Natural killer cell treated with Interleukin-12 subunit alpha and Interleukin-12 subunit beta and Interleukin-15 and Interleukin-18, amount 100 ng/mL, for 72 hours (primary cell): ENCODE measurements at places on chromosomes 2 and 18.

GRCh38 chr2:132620115-132620514 is 49.9 kb downstream of the LYPD1 start:
- DNase-seq, result no peak

DNA sequence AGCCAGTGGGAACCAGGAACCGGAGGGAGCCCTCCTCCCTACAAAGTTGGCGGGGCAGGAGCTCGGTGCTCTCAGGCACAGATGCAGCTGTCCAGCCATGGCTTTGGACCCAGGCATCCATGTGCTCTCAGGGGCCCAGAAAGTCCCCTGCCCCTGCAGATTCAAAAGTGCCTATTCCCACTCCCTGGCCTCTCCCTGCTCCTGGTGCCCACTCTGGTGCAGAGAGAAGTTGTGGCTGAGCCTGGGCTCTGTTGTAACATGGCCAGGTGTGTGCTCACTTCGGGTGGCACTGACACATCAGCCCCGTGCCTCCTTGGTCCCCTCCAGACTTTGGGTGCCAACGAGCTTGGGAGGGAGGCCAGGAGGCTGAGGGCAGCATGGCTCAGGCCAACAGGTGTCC is 315.8 kb upstream of the KYNU start:
- DNase-seq, result no peak

- DNase-seq, result no peak
Measured at GRCh38 chr2:20334605-20335203, 15.9 kb downstream of the PUM2 start.

GRCh38 chr18:75235896-75236295 is 25.3 kb downstream of the TSHZ1 start:
- DNase-seq, result no peak
